Hematopoietic multipotent progenitor cell treated with erythropoietin and hydrocortisone succinate and interleukin-3 and kit ligand, for 4 days (in vitro differentiated cells): ENCODE measurements at places on chromosomes 5 and 9.

DNA sequence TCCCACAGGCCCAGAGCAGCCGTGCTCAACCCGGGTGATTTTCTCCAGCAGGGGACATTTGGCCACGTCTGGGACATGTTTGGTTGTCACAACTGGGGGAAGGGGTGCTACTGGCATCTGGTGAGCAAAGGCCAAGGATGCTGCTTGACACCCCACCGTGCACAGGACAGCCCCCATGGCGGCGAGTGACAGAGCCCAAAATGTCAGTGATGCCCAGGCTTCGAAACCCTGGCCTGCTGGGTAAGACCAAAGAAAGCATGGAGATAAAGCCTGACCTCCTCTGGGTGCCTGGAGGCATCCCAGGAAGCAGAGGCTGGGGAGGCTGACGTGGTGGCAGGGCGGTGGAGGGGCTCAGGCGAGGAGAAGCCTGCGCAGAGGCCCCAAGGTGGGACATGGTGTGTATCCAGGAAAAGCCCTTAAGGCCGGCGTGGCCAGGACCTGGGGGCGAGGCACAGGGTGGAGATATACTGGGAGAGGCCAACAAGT lies 66.4 kb downstream of the ZNF354C start:
- DNase-seq: no peak

- DNase-seq: no peak
Measured at GRCh38 chr5:120413686-120414085, 50.4 kb upstream of the PRR16 start.

- DNase-seq: no peak
Measured at GRCh38 chr9:117491491-117491890, 76.6 kb upstream of the ASTN2 start.

GRCh38 chr9:23686896-23687295 lies 139.1 kb downstream of the ELAVL2 start:
- no peak for DNase-seq

DNA sequence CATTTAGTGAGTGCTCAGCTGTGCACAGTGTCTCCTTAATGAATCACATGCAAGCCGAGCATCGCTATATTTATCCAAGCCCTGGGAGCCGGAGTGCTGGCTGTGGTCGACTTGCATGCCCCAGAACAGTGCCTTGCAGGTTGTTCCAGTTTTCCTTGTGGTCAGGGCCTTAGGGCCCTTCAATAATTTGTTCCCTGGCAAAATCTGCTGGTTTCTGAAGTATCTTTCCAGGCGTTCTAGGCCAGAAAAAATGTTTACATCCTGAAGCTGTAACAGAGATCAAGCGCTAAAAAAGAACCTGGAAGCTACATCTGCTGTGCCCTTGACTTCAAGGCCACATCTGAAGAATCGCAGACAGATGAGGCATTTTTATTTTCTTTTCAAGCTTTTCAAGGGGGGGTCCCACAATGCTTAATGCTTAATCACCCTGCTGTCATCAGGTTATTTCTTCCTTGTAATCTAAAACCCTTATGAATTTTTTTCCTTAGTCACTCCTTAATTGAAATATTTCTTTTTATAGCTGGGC lies 105.8 kb downstream of the DOCK2 start:
- no peak for DNase-seq

DNA sequence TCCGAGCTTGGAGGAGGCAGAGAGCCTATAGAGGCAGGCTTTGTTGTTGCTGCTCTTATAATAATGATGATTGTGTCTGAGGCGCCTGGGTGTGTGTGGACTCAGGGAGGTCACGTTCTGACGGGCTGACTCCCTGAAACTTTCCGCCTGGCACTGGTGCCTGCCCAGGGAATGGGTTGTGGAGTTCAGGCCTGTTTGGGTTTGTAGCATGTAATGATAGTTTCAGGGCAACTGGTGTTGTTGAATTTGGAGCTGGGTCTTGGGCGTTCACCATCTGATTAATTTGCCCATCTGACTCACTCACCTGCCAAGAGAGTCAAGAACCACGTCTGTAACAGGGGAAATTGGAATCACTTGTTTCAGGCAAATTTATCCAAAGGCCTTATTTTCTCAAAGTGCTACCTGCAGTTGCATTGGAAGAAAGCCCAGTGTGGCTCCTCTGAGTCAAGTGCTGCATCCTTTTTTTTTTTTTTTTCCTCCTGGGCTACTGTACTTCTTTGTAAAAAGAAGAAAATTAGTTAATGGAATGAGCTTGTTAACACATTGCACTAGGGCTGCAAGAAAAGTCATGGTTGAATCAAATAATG lies 386.5 kb downstream of the GADD45G start:
- no peak for DNase-seq

- DNase-seq: no peak
Measured at GRCh38 chr5:174412941-174413340, 311.4 kb upstream of the MSX2 start.

GRCh38 chr5:179343719-179344430 lies 1.4 kb downstream of the ADAMTS2 start:
- peak; percentile 56 for DNase-seq

- no peak for DNase-seq
Measured at GRCh38 chr5:173967241-173967640, 21.7 kb upstream of the C5orf47 start.

DNA sequence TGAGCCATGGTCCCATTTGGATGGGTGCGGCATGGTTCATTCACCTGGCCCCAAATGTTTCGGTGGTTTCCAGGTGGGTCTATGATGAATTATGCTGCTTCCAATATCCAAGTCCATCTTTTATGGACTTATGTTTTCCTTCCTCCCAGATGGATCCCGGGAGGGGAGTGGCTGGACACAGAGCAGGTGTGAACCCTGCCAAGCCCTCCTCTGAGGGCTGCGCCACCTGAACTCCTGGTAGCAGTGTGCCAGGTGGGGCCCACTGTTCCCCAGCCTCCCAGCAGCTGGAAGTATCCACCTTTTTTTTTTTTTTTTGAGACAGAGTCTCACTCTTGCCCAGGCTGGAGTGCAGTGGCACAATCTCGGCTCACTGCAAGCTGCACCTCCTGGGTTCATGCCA lies 42.9 kb downstream of the WNK2 start:
- DNase-seq: no peak

GRCh38 chr5:106720367-106720766 lies 950.4 kb downstream of the EFNA5 start:
- DNase-seq: no peak

DNA sequence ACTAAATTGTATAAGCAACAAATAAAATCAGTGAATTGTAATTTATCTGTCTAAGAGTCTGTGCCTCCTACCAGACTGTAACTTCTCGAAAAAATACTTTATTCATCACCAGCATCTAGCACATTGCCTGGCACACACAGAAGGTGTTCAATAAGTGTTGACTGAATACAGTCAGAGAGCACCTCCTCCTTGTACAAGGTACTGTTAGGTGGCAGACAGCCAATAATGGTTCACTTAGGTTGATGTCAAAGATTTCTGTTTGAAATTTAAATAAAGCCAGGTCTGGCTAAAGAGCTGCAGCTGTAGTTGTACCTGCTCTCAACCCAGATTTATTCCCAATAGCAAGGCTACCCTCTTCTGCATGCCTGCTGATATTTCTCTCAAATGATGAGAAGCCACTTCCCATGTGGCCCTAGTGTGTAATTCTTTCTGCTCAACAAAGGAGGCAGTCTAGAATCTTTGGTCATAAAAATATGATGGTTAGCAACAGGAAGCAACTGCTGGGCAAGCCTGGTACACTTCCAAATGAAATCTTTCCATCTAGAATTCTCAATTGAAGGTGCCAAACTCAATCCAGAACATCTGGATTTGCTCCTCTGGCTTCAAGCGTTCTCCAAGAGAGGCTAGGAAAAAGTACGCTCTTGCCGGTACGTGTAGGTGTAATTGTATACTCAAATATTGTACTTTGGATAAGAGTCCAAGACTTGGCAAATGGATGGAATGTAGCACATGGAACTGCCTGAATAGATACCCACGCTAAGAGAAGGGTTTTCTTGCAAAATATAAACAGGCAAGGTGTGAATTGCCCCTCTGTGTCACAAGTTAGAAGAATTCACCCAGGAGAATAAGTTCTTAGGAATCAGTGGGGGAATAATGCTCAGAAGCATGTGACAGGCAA lies 95.6 kb downstream of the NR6A1 start:
- peak; percentile 32 for DNase-seq

DNA sequence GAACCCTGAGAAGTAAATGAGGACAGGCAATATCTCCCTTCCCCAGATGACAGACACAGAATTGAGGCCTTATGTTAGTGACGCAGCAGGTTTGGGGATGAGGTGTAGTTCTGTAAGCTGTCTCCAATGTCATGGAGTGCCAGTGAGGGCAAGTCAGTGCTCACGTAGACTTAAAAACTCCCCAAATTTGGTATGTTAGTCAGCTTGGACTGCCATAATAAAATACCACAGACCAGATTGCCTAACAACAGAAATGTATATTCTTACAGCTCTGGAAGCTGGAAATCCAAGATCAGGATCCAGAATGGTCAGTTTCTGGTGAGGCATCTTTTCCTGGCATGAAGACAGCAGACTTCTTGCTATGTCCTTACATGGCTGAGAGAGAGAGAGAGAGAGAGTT lies 14.9 kb downstream of the FOXI1 start:
- no peak for DNase-seq
